Occipital lobe (tissue), 3 donors: ENCODE measurements at places on chromosomes 16 and 17.

DNA sequence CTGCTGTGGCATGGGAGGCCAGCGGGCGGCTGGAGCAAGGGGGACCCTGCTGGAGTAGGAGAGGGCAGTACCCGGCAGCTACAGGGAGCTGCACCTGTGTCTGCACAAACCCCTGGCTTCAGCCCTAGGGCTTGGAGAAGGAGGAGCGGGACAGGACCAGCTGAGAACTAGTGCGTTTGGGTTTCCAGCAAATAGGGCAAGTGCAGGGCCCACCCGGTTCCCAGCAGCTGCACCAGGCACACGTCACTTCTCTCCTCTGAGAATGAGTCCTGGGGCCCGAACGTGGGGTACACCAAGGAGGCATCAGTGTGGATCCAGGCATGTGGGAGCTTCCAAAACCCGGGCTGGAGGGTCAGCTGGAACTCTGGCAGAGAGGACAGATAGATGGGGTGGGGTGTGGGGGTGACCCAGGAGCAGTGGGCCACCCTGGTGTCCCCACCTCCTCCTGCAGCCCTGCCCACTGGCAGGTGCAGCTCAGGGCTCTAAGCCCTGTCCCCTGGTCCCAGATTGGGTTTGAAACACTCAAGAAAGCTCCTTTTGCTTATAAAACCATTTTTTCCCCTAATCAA, 5.6 kb downstream of the C16orf89 start:
- DNase-seq = no peak

DNA sequence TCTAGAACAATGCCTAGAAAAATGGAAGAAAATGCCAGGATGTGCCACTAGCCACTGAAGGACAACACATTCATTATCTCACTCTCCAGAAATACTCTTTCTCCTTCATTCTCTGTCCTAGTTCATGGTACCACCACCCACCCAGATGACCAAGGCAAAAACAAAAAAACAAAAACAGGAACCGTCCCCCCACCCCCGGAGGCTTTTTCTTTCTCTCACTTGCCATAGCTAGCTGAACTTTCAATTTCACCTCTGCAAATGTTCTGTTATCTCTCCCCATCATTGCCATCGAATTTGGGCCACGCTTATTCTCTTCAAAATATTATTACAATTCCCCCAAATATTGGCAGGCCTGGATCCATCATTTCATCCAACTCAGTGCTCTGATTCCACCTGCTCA, 49.0 kb downstream of the SOX9 start:
- DNase-seq = no peak

DNA sequence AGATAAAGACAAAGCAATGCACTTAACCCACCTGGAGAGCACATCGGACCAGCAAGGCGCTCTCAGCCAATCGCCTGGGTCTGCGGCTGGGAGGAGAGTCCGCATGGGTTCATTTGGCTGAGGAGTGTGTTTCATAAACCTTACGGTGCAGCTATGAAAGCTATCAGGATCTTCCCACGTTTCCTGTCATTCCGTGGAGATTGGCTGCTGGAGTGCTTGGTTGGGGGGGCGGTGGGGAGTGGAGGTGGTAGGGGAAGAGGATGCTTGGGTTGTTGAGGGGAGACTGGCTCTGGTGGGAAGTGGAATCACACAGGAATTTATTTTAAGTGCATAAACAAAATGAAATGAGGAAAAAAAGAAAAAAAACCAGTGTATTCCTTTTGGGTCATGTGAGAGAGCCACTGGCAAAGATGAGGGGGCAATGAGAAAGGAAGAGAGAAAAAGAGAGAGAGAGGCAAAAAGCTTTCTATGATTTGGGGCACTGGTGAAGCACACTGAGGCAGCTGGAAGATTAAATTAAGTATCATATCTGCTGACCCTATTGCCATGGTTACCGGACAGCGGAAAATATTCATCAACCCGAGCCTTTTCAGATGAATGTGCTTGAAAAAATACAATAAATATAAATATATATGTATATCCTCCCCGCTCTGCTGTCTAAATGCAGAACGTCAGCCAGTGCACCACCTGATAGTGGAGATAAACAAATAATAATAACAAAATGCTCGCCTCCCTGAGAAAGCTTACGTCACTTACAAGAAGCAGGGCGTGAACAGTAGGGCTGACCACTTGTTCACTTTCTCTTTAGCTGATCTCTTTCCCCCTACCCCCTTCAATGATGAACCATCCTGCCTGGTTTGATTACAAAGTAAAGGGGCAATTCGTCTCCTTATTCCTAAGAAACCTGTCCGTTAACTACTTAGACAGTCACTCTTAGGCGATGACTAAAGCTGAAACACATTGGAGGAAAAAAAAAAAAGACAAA, 457.0 kb upstream of the ZFHX3 start:
- no peak for DNase-seq

DNA sequence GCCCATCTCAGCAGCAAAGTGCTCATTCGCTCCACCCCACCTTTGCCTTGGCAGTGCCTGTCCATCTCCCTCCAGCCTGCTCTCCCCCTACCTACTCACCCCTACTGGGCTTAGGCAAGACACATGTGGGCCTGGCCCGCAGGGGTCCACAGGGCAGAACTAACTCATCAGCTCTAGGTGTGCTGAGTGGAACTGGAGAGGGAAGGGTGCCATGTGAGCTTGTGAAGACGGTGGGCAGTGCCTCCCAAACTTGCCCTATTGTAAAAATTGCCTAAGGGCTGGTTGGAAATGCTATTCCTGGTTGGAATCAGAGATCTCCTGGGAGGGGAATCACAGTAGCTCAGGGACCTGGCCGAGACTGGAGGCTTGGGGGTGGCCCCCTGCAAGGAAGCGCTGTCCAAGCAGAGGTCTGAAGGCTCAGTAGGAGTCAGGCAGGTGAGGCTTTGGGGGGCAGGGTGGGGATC, 29.1 kb upstream of the TNS4 start:
- DNase-seq = no peak

DNA sequence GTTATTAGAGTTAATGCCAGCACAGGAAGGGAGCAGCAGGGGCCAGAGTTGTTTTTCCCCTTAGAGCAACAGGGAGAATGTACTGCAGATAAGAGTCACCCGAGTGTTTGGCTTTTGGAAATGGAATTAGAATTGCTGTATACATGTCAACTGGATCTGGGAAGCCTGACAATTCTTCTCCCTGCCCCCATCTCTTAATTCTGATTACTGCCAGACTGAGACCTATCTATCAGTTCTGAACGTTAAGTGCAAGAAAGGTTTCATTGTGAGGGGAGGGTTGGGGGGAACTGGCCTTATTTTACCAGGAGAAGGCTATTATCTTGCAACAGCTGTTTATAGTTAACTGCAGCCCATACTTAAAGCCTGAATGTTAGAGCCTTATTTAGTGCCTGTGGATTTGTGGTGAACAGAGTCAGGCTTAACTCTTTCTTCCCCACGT, 424.5 kb upstream of the CDH11 start:
- DNase-seq = no peak
